ENCODE measurements at places on chromosomes 6 and 20.
A peak's percentile ranks its signal among the peaks of the same experiment; 100 is the strongest.

- no peak for DNase-seq
Measured at GRCh38 chr6:16043171-16044135, 85.4 kb upstream of the MYLIP start.

- no peak for DNase-seq
Measured at GRCh38 chr6:113293423-113293740, 563.8 kb upstream of the MARCKS start.

- DNase-seq: no peak
Measured at GRCh38 chr6:108145639-108146038, 20.2 kb upstream of the NR2E1 start.

DNA sequence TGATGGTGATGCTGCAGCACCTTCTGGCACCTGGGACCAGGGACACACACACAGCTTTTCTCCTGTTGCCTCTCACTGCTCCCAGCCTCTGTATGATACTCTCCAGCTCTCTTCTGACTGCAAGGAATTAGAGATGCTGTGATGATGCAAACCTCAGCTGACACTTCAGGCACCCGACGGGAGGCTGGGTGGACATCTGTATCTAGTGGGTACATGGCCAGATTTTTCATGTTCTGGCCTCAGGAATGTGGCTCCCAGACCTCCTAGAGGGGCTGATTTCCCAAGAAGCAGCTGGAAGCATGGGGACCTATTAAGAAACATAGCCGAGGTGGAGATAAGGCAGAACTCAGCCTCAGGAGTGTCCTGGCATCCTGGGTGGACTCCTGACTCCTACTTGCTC is 6.8 kb upstream of the EPB41L1 start:
- DNase-seq: no peak

DNA sequence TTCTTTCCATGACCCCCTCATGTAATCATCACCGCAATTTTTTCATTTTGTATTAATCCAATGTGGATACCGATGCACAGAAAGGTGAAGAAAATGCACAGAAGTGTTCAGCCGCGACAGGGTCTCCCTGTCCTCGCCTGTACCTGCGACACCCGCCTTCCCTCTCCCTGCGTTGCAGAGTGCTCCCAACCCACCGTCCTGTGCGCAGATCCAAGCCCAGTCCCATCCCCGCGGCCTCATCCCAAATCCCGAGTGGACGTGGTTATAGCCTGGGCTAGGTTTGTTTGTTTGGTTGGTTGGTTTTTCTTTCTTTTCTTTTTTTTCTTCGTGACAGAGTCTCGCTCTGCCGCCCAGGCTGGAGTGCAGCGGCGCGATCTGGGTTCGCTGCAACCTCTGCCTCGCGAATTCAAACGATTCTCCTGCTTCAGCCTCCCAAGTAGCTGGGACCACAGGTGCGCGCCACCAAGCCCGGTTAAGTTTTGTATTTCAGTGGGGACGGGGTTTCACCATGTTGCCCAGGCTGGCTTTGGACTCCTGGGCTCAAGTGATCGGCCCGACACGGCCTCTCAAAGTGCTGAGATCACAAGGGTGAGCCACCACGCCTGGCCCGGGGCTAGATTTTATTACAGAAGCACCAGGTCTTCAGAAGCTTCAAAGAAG is 536 bp upstream of the RAET1G start:
- DNase-seq: no peak

DNA sequence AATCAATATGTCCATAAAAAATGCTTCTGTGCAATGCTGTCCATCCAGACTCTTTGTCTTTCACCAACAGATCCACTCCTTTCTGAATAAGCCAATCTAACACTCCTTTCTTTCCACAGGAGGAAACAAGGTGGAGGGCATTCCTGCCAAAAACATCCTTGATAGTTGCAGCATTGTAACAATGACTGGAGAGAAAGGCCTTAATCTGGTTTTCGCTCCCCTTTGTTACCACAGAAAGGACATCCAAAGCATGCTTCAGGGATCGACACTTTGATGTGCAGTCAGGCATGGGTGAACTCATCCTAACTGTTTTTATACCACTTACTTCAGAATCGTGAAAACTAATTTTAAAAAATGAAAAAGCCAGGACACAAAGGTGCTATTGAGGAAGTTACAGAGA is 7.4 kb downstream of the IBTK start:
- no peak for DNase-seq

DNA sequence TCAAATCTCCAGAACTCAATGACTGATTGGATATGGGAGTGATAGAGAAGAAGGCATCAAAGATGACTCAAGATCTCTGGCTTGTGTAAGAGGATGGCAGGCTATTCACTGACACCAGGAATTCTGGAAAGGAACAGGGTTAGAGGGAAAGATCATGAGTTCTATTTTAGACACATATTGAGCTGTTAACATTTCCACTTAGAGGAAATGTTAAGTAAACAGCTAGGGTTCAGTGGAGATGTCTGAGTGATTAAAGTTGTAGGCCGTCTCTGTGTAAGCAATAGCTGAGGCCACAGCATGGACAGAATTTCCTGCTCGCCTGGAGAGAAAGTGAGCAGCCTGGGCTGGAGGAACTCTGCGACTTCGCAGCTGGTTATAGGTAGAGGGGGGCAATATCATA is 21.0 kb downstream of the ZC3H12D start:
- DNase-seq: no peak

GRCh38 chr6:111337829-111338236 is 145.2 kb downstream of the REV3L start:
- DNase-seq: no peak

DNA sequence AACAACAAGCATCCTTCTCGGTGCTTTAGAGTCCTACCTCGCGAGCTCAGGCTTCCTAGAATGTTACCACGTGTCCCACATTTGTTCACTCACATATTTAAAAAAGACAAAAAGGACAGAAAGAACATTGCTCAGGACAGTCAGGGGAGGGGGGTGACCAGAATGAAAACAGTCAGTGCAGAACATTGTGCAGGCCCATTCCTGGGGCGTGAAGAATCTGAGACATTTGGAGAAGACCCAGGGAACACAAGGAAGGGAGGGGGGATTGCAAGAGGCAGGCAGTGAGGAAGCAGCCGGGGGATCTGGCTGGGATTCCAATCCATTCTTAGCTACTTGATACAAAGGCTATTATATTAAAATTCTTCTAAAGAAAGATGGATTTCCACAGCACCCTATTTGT is 270.4 kb upstream of the CITED2 start:
- DNase-seq: no peak

DNA sequence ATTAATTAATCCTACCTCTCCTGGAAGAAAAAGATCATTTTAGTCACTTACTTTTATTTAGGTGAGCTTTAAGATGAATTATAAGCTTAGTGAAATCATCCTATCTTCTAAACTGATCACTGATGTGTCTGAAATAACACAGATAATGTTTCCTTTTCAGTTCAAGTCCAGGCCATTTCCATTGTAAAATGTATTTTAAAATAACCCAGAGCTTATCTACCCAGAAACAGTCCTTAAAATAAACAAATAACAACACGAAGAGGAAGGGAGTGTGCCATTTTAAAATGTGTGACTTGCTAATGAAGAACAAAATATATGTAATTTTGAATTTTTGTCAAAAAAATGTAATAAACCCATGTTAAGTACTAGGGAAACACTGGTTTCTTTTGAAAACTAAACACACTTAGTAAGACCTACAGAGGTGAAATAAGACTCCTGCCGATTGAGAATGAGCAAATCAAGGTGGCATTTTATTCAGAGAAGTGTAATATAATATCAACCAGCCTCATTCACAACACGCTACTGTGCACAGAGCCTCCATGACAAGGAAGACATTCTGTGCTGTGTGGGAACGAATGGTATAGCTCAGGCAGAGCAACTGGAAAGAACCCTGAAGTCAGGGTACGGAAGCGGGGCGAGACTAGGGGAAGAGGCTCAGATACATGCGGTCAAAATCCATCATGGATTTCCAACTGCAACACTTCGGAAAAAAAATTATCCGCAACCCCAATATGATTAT is 7.7 kb downstream of the LRP11 start:
- peak; percentile 47 for DNase-seq

- peak; percentile 75 for DNase-seq
Measured at GRCh38 chr6:132400883-132401617, at the start of gene MOXD1. Gene MOXD1, minus strand, starts transcription at chr6:132401475. Its CDS starts 49 bp downstream, at chr6:132401426.

GRCh38 chr6:153831350-153832078 is 207.5 kb upstream of the OPRM1 start:
- no peak for DNase-seq

DNA sequence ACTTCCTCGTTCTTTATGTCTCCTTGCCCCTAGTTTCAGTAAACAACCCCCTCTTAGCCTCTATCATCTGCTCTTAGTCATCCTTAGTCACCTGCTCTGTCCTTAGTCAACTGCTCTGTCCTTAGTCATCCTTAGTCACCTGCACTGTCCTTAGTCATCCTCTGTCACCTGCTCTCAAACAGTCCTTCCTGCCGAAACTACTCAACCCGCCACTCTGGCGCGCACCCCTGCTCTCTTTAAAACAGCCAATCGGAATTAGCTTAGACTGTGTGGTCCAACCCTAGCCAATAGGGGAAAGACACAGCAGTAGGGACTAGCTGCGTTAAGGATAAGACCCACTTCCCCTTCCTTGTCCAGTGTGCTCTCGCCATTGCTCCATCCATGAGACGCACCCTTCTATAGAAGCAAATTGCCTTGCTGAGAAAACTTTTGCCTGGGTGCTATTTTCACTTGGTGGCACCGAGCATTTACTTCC is 73.9 kb downstream of the BACH2 start:
- peak; percentile 38 for DNase-seq

Measured in M059J (cell line).